ENCODE measurements at places on chromosomes 4 and X.
A peak's percentile ranks its signal among the peaks of the same experiment; 100 is the strongest.

- DNase-seq, result peak; percentile 92
Measured at GRCh38 chrX:1391707-1392375, at the start of gene SLC25A6. SLC25A6 (minus strand) TSS chrX:1392113; CDS start chrX:1392009, 104 bp downstream.

DNA sequence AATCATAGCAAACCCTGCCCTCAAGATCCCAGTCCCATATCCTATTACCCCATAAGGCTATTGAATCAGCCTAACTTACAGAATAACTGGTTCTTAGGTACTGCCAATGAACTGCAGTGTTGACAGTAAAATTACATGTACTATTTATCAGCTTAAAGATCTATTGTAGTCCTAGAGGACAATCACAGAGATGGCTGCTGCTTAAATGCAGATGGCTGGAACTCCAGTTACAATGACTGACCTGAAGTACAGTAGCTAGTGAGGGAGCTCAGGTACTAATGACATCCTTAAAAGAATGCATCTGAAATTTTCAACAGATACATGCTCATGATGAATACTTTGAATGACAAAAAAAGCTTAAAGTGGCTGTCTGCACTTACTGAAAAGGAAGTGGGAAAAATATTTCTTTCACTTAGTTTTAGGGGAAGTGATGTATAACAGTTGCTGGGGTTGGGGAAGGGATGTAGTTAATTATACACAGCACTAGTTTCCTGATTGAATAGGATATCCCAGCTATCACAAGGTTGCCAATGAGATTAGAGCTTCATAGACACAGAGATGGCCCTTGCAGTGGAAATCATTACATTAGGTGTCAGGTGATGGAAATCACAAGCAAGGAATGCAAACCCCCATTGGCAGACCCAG lies 42.0 kb downstream of the USP26 start:
- DNase-seq, result no peak

- peak; percentile 45 for DNase-seq
Measured at GRCh38 chrX:16114611-16115010, 8.8 kb upstream of the GRPR start.

- no peak for DNase-seq
Measured at GRCh38 chr4:10153161-10153560, 36.6 kb upstream of the WDR1 start.

DNA sequence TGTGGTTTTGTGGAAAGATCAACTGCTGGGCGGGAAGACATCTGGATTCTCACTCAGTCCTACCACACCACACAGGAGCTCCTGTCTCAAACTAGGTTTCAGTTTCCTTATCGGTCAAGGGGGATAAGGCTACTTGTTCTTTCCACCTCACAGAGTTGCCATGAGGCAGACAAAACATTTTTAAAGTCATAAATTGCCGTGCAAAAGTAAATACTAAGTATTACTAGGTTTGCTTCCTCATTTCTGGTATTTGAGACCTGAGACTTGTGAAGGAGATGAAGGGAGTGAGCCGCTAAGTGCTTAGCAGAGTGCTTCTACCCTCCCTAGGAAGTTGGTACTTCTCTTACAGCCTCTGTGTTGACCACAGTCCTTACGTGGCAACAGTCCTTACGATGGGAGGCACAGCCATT lies 1.5 kb downstream of the LAP3 start:
- DNase-seq, result no peak

DNA sequence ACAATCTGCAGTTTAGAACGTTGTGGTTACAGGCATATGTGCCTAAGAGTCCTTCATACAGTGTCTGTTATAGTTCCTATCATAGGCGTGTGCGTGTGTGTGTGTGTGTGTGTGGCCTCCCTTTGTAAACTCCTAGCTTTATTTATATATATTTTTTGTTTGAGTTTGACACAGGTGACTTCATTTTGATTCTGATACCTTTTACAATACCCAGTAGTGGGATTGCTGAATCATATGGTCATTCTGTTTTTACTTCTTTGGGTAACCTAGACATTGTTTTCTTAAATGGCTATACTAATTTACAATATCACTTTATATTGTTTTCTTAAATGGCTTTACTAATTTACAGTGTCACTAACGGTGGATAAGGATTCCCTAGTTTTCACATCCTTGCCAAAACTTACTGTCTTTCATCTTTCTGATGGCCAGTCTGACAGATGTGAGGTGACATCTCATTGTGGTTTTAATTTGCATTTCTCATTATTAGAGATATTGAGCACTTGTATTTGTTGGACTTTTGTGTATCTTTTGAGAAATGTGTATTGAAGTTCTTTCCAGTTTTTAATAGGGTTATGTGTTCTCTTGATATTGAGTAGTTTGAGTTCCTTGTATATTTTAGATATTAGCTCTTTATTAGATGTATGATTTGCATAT lies 211.1 kb upstream of the NUDT6 start:
- DNase-seq, result no peak

- DNase-seq, result peak; percentile 66
Measured at GRCh38 chr4:16532240-16532970, 306.1 kb upstream of the TAPT1 start.

DNA sequence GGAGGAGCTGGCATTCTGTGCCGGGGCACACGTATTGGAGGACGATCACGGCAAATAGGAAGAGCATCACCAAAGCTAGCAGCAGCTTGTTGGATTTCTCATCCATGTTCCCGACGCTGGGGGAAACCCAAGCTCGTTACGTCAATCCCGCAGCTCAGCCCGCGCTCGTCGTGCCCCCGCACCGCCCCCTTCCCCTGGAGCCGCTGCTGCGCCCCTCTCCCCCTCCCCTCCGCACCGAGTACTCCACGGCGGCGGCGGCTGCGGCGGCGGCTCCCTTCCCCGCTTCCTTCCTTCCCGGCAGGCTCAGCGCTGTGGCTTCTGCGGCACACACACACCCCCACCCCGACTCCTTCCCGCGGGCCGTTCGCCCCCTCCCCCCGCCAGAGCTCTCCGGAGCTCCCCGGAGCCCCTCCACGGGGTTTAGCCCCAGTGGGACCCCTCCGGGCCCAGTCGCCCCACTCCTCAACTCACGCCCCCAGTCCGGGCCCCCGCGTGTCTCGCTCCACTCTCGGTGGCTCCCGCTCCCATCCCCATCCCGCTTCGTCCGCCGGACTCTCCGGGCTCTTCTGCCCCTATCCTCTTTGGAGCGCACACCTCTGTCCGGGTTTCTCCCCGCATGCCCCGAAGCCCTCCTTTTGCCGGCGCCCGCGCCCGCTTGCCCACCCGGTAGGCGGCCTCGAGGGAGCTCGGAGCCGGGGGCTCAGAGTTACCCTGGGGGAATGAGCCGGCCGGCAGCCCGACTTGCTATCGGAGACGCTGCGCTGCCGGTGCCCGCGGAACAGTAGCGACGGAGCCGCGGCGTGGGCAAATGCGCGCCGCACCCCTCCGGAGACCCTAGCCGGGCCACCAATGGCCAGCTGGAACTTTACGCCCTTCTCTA lies 978 bp downstream of the HS6ST2 start:
- DNase-seq, result no peak

GRCh38 chr4:75251547-75251946 lies 262.7 kb downstream of the RCHY1 start:
- DNase-seq, result no peak

DNA sequence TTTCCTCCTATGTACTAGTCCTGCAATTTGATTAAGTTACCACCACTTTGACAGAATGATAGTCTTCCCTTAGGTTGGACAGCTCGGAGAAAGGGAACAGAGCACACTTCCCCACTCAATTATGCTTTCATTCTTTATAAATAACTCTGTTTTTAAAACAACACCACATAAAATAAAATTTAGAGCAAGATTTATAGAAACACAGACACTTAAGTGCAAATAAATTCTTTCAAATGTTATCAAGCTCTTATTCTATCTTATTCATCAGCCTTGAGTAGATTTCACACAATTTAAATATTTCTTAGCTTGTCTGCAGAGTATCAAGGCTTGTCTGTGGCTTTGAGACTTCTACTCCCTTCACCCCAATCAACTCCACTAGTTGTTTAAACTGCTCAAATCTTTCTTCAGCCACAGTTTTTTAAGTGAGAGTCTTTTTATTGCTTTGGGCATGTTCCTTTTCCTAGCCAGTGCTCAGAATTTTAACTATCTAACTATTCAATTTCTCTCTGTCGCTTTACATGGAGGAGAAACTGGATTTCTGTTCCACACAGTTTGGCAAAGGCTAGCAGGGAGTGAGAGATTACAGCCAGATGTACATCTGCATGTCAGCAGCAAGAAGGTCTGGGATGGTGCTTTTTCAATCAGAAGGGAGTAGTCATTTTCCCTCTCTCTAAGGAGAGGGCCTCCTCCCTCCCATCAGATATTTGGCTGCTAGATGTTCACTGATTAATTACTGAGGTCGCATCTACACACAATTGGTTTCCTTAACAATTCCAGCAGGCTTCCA lies 53.1 kb upstream of the PLAC1 start:
- DNase-seq, result no peak

DNA sequence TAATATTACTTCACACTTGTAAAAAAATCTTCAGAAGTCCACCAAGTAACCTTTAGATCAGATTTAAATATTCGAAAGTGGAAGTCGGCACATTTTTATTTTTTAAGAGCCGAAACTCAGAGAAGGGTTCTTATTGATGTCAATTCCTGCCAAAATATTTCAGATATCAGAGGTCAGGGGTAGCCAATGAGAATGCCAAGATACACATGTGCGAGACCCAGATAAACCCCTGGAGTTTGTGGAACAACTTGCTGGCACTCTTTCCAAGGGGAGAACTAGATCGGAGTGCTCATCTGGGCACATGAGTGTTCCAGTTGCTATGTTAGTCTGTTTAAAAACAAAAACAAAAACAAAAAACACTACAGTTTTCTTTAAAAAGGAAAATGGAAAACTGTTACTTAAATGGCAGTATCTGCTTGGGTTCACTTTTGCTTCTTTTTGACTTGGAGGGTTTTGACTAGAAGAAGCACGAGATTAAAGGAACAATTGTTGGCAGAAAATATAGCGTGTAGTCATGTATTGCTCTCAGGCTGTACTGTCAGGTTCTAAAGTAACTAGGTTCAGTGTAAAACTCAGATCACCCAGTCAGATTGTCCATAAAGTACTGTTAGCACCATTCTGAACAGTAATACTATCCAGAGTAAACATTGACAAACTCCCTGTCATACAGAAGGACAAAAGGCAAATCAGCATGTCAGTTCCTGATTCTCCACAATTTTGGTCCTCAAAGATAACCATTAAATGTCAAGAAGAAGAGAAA lies 188.0 kb upstream of the PACRGL start:
- no peak for DNase-seq

- no peak for DNase-seq
Measured at GRCh38 chrX:20382518-20383297, 116.0 kb upstream of the RPS6KA3 start.

DNA sequence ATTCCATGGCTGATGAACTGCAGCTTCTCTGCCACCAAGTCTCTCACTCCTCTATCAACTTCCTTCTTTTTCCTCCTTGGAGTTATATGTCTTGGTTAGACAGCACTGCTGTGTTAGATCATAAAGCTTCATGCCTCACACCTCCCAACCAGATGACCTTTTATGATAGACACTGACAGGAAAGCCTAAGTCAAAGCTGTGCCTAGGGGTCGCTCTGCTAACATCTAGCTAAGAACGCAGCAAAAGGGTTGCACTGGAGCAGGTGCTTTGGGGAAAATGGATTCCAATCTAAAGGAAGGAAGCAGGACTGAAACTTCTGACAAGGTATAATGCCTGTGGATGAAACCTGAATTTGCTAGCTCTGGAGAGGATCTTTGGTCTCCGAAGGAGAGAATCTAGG lies 509.7 kb downstream of the SMARCA1 start:
- no peak for DNase-seq

DNA sequence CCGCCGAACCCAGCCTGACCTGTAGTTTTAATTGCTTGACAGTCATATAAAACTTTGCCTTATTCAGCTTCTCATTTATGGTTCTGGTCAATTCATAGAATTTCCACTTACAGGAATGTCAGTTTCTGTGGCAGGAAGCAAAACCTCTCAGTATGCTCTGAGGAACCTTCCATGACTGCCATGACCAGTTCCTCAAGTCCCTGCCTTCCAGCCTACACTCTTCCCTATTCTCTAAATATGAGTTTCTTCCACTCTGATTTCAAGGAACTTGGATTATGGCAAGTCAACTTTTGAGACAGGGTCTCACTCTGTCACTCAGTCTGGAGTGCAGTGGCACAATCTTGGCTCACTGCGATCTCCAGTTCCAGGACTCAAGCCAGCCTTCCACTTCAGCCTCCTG lies 26.0 kb upstream of the NSUN7 start:
- DNase-seq, result no peak

DNA sequence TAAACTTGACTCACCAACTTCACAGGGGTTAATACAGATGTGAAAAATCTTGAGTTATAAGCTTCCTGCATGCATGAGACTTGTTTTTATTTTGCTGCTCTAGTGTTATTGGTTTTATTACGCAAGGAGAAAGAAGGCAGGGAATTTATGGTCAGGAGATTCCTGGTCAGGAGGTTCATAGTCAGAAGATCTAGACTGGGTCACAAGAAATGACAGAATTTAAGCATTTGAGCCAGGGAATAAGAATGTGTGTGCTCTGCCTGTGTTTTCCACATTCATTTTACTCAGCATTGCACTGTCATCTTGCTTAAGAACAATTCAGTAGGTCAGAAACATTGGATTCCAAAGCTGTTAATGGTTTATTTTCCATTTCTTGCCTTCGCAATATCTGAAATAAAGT lies 2522.1 kb downstream of the ARAP2 start:
- DNase-seq, result no peak

DNA sequence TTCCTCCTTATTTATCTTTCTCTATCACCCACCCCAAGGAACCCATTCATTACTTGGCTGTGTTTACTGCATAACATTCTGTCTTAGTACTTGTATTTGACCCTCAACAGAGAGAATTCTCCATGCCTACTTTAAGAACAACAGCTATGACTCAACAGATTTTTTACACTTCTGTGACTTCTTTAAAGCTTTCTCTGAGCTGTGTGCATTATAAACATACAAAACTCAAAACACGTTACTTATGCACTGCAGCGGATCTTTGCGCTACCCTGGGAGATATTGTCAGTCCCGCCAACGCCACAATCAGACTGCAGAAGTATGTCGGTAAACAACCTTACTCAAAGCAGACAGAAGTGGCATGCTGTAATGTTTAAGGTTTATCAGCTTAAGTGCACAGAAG lies 35.1 kb downstream of the PRKX start:
- DNase-seq, result no peak

GRCh38 chr4:41156574-41156973 lies 57.8 kb downstream of the APBB2 start:
- no peak for DNase-seq

GRCh38 chr4:111641813-111642579 lies 503.3 kb upstream of the FAM241A start:
- DNase-seq, result peak; percentile 64

- DNase-seq, result no peak
Measured at GRCh38 chr4:36304138-36304681, 22.8 kb downstream of the DTHD1 start.

All from AG04450 (cell line).